CD4-positive, alpha-beta T cell treated with Interleukin-10 for 1 hour (primary cell): ENCODE measurements at places on chromosomes 2 and 18.
A peak's percentile ranks its signal among the peaks of the same experiment; 100 is the strongest.

DNA sequence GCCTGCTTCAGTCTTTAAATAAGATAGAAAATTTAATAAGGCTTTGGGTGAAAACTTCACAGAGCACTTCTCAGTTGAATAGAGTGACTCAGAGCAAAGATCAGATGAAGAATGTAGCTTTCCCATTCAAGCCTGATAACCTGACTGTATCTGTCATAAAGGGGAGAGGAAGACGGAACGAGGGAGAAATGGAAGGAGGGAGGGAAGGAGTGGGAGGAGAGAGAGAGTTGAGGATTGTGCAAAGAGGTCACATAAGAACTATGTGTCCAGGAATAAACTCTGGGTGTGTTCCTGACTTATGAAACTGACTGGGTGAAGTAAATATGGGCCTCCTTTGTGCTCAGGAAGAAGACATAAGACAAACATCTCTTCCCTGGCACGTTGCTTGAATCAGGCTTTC is 385.5 kb downstream of the LPIN1 start:
- no peak for DNase-seq

DNA sequence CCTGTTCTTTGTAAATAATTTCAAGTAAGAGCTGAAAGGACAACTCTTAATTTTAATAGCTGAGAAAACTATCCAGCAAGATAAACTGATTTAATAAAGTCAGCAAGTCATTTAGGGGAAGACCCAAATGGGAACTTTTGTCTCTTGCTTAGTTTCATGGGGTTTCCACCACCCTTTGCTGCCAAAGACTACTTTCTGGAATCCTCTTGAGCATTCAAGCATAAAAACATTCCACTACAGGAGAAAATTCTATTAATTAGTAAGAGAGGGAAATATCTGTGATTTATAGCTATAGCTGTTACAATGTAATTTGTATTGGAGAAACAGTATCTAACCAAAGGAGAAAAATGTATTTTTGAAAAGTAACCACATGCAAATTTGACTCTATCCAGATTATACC is 20.6 kb downstream of the EFEMP1 start:
- no peak for DNase-seq

GRCh38 chr2:75276093-75277029 is 77.0 kb upstream of the TACR1 start:
- no peak for DNase-seq

GRCh38 chr2:16271231-16271896 is 331.0 kb downstream of the MYCN start:
- no peak for DNase-seq

DNA sequence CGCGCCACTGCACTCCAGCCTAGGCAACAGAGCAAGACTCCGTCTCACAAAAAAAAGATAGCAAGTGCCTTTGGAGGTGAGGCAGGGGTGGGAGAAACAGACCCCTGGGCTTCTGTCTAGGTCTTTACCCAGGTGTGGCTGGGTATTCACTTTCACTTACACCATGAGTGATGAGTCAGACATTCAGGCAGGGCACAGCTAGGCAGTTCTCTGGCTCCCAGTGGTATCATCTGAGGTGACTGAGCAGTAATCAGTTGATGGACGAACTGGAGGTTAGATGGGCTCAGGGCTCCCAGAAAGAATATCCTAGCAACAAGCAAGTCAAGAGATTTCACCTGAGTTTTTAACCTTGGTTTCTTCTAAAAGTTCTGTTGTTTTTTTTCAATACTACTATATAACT is 107.0 kb upstream of the RAB6C start:
- DNase-seq: no peak

DNA sequence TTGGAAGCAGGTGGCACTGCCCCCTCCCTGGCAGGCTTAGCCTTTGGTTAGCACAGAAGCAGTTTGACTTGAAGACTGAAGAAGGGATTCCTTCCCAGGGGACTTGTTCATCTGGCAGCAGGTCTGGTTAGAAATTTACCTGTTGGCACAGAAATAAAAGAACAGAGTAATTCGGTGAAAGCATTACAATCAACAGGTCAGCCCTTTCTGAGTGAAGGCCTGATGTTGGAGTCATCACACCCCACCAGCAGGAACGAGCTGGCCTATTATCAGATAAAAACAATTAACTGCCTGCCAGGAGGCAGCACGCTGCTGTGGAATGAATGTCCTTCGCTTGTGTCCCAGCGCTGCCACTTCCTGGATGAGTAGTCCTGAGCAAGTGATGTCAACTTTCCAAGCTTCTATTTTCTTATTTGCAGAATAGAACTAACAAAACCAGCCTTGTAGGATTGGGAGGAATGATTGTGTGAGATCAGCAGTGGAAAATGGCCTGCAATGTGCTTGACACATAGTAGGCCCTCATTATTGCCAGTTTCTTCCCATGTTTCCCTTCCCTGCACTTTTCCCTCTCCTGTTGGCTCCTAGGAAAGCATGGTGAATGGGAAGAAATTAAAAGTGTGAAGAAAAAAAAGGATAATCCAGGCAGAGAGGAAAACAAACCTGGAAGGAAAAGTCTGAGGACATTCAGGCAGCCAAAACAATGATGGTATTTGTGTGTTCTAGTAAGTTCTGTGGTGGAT is 29.0 kb downstream of the LGALSL start:
- DNase-seq: no peak

DNA sequence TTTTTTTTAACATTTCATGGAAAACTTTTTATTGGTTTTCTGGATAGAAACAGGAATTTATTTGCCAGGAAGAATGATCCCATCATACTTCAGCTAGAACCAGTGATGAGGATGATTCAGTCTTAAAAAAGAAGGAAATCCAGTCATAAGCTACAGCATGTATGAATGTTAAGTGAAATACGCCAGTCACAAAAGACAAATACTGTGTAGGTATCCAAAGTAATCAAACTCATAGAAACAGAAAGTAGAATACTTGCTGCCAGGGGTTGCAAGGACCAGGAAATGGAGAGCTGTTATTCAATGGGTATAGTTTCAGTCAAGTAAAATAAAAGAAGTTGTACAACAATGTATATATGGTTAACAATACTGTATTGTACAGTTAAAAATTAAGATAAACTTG is 21.3 kb downstream of the PSME4 start:
- DNase-seq: no peak

DNA sequence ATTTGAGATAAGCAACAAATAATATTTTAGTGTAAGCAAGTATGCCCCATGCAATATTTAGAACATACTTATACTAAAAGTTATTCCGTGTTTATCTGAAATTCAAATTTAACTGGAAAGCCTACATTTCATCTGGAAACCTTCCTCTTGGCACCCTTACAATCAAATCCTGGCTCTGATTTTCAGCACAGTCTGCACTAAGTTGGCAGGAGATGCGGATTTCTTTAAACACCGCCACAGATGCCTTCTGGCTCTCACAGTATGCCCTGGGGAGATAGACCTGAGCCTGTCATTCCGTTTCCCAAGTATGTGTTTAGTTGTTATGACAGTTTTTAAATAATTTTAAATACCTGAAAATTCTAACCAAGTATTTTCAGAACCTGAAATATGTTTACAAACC is 7.3 kb upstream of the MLPH start:
- DNase-seq: no peak

DNA sequence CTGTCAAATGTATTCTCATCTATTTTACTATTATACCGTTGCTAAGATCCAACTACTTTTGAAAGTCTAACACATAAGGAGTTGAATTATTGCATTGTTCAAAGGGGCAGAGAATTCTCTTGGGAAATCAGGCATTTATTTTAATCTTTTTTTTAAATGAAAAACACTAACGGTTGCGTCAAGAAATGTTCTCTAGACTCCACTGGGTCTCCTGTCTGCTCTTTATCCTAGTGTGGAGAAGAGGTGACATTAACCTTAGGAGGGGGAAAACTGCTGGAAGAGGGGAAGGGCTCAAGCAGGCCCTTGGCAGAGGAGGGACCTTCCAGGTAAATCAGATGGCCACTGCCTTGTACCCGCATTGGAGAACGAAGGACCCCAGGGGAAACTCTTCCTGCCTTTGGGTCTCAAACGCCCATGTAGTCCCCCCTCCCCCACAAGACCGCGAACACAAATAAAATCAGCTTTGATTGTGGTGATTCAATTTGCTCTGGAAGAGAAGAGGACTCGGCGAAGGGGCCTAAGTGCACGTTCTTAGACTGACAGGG is 1.1 kb upstream of the APCDD1 start:
- DNase-seq: no peak

GRCh38 chr2:172623249-172623965 is 67.5 kb downstream of the PDK1 start:
- no peak for DNase-seq

GRCh38 chr2:232137356-232138147 is 176.0 kb downstream of the DIS3L2 start:
- no peak for DNase-seq

- no peak for DNase-seq
These were observed 326.2 kb downstream of the NYAP2 start for GRCh38 chr2:225725726-225726125.

- no peak for DNase-seq
These were observed 19.0 kb downstream of the MYO3B start for GRCh38 chr2:170196963-170197362.

DNA sequence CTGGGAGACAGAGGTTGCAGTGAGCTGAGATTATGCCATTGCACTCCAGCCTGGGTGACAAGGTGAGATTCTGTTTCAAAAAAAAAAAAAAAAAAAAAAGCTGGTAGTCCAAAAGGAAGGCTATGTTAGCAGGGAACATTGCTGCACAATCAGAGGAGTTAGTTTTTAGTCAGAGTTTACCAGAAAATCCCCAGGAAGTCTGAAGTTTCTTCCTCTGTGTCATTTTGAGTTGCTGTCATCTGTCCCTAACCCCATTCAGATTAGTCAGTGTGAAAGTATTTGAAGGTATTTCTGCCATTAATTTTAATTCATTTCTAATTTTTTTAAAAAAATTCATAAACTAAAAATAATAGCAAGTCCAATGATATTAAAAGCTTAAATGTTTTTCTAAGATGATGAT is 33.5 kb upstream of the CERS6 start:
- DNase-seq: no peak

DNA sequence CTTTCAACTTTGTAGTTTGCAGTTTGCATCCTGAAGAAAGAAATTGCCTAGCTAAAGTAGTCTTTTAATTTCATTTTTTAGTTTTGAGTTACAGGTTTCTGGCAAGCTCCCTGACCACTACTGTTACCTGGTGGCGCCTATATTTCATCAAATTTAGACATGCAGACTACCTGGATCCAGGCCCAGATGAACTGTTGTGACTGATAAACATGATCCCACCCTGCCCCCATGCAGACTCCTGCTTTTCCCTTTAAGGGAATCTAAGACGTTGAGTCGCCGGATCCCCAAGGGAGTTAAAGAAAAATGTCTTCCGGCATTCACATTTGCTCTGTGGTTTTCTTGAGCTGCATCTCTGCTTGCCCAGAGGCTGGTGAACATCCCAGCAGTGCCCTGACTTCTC is 22.2 kb downstream of the METAP1D start:
- DNase-seq: no peak

- peak; percentile 75 for DNase-seq
These were observed 62.7 kb downstream of the MBP start for GRCh38 chr18:77069931-77070330.

GRCh38 chr18:11454040-11454439 is 155.4 kb upstream of the SLC35G4 start:
- DNase-seq: no peak

- no peak for DNase-seq
These were observed 173.1 kb downstream of the ICOS start for GRCh38 chr2:204109681-204110080.

- DNase-seq: no peak
These were observed 16.9 kb upstream of the RHBDD1 start for GRCh38 chr2:226818930-226819329.

- DNase-seq: no peak
These were observed 409.7 kb downstream of the XIRP2 start for GRCh38 chr2:167298017-167298416.

- no peak for DNase-seq
These were observed 130.4 kb upstream of the PELI1 start for GRCh38 chr2:64274399-64275173.

DNA sequence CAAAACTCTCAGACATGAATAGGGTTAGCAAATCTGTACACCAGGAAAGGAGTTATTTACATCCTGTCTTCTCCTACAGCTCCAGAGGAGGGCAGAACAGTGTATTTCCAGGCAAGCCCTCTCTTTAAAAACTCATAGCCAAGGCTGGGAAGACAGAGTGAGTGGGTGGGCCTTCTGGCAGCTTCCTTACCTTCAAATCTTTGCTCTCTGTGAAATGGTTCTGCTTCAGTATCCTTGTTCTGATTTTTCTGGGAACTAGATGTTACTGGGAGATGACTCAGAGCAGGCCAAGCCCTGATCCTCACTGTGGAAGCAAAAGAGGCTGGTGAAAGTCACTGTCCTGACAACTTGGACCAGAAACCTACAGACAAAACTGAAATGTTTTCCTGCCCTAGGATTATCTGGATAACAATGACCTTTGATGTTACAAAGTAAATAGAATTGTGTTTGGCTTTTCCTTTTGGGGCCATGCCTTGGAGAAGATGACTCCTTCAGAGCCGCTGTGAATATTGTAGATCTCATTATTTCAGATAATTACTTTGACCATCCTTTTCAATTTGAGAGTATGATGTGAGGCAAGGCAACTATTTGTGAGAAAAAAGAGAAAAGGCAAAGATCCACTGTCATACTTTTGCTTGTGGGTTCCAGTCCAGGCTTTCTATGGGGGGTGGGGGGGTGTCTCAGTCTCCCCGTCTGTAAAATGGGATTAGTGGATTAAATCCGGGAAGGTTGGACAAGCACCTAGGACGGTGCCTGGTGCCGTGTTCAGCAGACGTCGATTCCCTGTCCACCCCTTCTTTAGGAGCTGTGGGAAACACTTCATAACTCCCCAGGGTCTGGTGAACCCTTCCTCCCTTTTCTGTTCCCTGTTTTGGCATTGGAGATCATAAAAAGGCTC is 644 bp upstream of the QPCT start:
- DNase-seq: no peak

- DNase-seq: no peak
These were observed 76.9 kb upstream of the GCFC2 start for GRCh38 chr2:75787532-75788132.

- no peak for DNase-seq
These were observed 167.5 kb downstream of the ALK start for GRCh38 chr2:29753671-29754444.

DNA sequence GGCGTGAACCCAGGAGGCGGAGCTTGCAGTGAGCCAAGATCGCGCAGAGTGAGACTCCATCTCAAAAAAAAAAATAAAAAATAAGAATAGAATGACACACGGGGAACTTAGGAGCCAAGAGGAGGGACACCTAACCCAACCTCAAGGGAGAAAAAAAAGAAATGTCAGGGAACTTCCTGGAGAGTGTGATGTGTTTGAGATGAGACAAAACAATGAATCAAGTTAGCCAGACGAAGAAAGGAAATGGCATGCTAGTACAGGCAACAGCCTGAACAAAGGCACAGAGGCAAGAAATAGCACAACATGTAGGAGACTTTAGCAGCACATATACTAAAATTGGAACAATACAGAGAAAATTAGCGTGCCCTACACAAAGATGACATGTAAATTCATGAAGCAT is 36.7 kb upstream of the PAPOLG start:
- no peak for DNase-seq

DNA sequence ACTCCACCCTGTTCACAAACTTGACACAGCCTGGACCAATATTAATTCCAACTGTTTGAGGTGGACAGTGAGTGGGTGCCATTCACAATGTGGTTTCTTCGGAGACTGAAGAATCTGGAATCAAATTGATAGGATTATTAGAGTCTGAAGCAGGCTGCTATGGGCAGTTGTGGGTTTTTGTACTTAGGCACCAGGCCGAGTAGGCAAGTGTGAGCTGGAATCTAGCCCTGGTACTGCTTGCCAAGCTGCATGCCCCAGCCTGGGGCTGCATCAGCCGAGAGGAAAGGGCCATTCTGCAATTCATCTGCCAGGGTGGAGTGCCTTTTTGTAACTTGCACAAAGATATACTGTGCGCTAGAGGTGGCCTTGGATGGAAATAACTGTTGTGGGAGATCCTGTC is 654.7 kb upstream of the FANCL start:
- DNase-seq: no peak
